ENCODE measurements at places on chromosomes 1 and 21.

- DNase-seq, result peak; percentile 46
These were observed 5.4 kb upstream of the NTNG1 start for GRCh38 chr1:107135463-107135862.

DNA sequence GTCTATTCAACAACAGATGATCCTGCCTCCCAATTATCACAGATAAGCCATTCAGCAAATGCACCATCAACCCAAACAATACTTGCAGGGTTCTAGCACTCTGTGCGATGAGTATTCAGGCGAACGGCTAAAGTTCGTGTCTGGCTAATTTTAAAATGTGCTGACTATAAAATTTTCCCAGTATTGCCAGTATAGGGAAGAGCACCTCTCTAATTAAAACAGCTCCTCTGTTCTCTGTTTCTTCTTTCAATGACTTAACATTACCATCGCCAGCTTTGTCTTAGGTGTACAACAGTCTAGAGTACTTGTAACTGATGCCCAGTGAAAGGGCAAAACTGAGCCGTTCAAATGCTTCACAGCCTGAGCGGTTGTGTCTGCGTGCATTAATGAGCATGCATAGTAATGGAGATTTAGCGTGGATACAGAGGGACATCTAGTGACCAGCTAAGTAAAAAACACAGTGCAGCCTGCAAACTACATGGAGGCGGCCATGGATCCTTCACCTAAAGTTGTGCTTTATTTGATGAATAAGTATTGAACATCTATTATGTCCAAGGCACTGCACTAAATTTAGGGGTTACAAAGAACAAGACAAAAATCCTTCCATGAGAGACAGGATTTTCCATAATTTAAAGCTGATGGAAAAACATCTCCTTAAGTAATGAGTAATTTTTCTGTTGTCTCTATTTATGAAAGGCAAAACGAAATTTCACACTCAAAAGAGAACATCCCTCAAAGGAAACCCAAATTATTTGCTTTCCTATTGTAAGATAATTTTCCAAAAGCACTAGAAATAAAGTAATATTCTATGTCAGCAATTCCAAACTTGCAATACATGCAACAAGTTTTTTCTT is 120.0 kb downstream of the SETD4 start:
- peak; percentile 41 for DNase-seq

DNA sequence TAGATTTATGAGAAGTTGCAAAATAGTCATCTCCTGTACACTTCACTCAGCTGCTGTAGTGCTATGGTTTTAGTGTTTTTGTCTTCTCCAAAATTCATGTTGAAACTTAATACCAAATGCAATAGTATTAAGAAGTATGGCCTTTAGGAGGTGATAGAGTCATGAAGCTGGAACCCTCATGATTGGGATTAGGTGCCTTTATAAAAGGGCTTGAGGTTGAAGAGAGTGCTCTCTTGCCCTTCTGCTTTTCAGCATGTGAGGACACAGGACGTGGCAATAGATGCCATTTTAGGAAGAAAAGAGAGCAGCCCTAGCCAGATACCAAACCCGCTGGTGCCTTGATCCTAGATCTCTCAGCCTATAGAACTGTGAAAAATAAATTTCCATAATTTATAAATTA is 87.6 kb downstream of the CTH start:
- DNase-seq, result no peak

DNA sequence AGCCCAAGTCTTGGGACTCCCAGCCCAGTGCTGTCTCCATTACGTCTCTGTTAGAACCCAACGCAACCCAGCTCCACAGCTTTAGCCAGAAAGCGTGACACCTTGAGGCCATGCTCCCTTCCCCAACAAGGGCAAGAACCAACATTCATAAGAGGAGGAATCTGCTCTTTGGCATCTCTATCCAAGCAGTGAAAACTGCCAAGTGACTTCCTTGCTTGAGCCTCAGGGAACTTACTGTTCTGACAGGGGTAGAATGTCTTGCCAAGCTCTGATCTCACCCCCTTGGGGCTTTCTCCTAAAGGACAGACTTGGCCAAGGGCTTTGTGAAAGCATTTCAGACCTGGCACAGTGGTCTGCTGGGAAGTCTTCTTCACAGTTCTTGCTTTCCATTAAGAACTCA is 56.6 kb downstream of the SYT6 start:
- no peak for DNase-seq

GRCh38 chr1:223617323-223618070 is 48.0 kb downstream of the CAPN8 start:
- no peak for DNase-seq

- no peak for DNase-seq
These were observed 13.3 kb upstream of the BECN2 start for GRCh38 chr1:241944300-241944699.

- DNase-seq, result no peak
These were observed 17.5 kb upstream of the PDIK1L start for GRCh38 chr1:26094076-26094669.

GRCh38 chr1:53999920-54000319 is 18.1 kb downstream of the LDLRAD1 start:
- no peak for DNase-seq

GRCh38 chr1:221032637-221033280 is 153.5 kb downstream of the HLX start:
- DNase-seq, result no peak

DNA sequence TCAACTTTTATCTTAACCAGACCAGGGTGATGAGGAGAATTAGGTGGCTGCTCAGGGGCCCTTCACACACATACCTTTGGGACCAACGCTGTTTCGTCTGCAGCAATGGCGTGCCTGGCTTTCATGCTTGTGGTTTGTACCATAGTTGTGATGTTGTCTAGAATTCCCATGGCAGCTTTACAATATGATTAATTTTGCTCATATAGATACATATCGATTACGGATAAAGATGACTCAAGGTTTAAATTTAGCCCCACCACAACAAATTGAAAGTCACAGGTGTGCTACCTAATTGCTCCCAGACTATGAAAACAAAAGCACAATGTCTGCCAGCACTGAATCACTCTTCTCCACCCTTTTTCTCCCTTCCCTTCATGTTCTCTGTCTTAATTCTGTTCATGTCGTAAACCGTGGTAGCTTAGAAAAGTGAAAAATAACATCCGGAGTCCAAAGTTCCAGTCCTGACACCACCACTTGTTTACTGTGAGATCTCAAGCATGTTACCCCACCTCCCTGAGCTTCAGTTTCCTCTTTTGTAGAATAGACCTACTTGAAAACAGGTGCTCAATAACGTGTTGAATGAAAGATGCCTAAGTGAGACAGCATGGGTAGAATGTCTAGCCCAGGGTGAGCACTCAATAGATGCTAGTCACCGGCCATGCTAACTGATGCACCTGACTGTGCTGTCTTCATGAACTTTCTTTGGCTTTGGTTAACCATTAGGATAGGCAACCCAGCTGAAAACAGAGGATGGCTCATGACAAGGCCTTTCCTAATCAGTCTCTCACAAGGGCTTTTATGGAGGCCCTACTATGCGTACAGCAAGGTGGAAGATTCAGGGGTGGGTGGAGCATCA is 22.1 kb upstream of the JUN start:
- DNase-seq, result no peak

DNA sequence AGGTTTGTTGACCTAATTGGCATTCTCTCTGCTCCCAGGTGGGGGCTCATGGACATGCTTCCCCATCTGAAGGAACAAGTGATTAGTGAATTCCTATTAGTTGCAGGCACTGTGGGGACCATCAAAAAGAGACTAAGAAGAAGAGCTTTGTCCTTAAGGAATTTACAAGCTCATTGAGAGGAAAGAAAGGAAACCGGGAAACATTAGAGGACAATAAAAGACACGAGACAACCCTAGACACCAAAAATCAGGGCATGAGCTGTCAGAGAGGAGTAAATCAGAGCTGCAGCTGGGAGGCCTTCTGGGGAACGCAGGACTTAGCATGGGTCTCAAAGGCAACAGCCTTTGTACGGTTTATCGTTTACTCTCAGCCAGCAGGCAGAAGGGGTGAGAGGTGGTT is 45.1 kb downstream of the BACE2 start:
- no peak for DNase-seq

- DNase-seq, result no peak
These were observed 1.3 kb downstream of the SLC41A1 start for GRCh38 chr1:205811660-205812059.

GRCh38 chr1:119635811-119636390 is 12.2 kb downstream of the ZNF697 start:
- no peak for DNase-seq

DNA sequence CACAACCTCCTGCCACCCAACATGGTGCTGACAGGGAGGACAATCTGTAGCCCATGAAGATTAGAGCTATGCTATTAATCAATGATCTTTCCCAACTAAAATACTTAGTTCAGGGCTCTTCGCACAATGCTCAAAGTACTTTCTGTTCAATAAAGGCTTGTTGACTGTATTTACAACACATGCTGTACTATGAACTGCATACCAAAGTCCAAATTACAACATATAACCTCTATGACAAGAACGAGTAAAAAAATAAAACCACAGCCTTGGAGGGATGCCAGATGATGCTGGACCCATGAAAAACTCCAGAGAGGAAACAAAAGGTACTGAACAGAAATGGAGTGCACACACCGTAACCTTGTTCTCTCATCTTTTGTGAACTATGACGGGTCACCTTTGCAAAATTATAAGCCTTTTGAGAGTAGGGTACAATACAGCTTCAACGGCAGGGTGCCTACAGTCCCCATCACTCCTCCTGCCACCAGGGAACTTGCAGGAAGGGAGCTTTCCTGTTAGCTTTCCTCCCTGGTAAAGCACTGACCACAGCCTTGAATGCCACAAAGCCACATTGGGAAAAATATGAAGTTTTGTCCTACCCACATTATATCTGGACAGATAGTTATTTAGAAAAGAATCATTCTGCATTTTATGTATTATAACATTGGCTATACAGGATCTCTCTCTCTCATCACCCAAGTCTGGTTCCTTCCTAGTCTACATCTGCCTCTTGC is 175.6 kb downstream of the NRIP1 start:
- peak; percentile 35 for DNase-seq

- no peak for DNase-seq
These were observed at the start of gene GFI1 for GRCh38 chr1:92486251-92487077. GFI1 (minus strand) TSS chr1:92486925; CDS start chr1:92483487, 3,438 bp downstream.

GRCh38 chr1:90862782-90863181 is 145.7 kb upstream of the BARHL2 start:
- DNase-seq, result no peak

GRCh38 chr1:147389532-147390184 is 147.2 kb downstream of the CHD1L start:
- peak; percentile 32 for DNase-seq

DNA sequence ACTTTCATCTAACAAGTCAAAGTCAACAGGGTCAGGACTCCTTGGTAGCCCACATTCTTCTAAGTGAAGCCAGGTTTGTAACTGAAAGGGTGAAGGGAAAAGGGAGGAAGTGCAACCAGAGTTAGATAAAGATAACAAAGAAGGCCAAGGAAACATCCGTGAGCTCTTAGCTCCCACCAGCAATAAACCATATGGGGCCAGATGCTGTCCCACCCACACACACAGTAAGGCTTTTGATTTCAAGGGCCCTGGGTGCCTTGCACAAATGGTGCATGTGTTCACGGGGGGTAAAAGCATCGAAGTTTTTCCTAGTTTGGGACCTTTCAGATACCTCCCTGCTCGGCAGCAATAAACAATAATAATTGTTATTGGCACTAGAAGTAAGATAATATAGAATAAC is 5.1 kb upstream of the TIAM1 start:
- no peak for DNase-seq
